ENCODE measurements at places on chromosomes 16 and 17.

DNA sequence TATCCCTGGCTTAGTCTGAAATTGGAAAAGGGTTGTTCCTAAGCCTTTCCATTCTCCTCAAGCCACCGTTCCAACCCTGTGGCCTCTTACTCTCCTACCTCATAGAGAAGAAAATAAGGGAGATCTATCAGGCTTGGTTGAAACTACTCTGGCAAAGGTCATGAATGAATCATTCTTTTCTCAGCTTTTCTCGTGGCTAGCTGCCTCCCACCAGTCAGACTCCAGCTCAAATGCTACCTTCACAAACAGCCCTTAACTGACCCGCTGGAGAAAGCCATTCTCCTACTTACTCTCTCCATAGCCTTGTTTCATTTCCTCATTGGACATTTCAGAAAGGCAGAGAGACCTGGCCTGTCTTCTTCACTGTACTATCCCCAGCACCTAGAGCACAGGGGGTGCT, 8.9 kb downstream of the MYH10 start:
- peak; percentile 28 for DNase-seq

GRCh38 chr17:7922269-7922844, 6.3 kb upstream of the RNF227 start:
- DNase-seq: no peak

GRCh38 chr16:30096862-30097563, 1.0 kb upstream of the YPEL3 start:
- no peak for DNase-seq

- no peak for DNase-seq
These were observed 372.3 kb upstream of the MON1B start for GRCh38 chr16:76818606-76819181.

DNA sequence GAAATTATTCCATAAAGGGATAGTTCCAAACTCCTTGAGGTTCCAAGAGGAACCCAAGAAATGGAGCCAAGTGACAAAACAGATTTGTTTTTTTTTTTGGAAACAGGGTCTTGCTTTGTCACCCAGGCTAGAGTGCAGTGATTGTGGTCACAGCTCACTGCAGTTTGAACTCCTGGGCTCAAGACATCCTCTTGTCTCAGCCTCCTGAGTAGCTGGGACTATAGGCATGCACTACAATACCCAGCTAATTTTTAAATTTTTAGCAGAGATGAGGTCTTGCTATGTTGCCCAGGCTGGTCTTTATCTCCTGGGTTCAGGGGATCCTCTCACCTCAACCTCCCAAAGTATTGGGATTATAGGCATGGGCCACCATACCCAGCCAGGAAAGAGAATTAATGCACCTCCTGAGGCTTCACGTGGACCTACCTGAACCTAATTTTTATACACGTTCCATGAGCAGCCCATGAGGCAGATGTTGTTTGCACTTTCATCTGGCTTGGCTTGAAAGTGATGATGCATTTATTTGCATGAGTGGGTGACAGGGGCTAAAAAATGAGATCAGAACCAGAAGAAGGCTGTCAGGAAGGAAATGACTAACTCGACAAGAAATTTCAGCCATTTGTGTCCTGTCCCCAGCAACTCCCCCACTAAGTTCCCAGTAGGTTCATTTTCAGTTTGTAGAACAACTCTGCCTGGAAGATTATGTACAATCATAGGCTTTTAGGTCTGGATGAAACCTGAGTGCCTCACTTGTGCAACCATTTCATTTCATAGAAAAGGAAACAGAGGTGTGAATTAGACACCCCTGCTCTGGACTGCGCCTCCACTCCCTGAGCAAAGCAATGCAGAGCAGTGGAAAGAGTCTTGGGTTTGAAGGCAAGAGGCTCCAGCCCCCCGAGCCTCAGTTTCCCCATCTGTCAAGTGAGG, 10.3 kb upstream of the IRF8 start:
- peak; percentile 79 for DNase-seq

DNA sequence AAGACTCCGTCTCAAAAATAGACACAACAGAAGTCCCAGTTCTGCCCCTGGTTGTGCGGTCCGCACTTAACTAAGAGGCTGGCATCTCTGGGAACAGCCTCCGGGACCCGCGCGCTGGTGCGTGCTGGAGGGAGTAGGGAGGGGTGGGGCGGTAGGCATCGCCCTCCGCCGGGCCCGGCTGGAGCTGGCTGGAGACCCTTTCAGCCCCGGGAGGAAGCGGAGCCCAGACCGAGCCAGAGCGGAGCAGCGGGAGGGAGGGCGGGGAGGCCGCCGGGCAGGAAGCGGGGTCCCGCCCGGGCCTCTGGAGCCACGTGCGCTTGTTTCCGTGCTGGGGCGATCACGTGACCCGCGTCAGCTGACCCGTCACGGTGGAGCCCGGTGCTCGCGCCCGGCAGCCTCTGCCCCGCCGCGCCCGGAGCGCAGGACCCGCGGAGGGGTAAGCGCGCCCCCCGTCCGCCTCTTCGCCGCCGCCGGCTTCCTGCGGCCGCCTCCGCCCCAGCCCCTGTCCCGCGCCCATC, at the start of gene WDR81:
Gene WDR81 (plus strand): TSS at position 354 of the 518 bp plus-strand sequence. CDS start 256 bp downstream, outside the sequence.
- DNase-seq: peak; percentile 47

GRCh38 chr17:29322363-29322762, 28.4 kb upstream of the NUFIP2 start:
- no peak for DNase-seq

GRCh38 chr16:2610781-2611498, 71.4 kb upstream of the KCTD5 start:
- no peak for DNase-seq

DNA sequence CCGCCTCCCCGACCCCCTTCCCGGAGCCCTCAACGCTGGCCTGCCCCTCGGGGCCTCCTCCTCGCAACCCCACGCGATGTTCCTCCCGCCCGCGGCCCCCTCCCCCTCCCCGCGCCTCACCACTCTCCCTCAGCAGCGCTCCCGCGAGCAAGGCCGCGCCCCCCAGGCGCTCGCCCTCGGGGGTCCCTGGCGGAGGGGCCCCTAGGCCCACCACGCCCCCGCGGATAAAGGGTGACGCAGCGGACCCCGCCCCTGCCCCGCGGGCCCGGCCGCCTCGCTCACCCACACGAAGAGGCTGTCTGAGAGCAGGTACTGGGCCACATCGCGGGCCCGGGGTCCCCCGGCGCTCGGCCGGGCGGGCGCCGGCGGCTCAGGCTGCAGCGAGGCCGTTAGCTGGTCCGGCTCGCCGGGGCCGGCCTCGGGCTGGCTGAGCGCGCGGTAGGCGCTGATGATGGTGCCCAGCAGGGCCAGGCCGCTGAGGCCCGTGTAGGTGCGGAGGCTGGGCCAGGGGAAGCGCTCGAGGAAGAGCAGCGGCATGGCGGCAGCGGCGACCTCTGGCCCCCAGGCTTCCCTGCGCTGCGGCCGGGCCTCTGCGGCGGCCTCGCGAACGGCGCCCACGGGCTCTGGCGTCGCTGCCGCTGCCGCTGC, 430 bp downstream of the AMFR start:
- DNase-seq: no peak

GRCh38 chr16:27383556-27384243, 18.3 kb upstream of the IL21R start:
- no peak for DNase-seq

DNA sequence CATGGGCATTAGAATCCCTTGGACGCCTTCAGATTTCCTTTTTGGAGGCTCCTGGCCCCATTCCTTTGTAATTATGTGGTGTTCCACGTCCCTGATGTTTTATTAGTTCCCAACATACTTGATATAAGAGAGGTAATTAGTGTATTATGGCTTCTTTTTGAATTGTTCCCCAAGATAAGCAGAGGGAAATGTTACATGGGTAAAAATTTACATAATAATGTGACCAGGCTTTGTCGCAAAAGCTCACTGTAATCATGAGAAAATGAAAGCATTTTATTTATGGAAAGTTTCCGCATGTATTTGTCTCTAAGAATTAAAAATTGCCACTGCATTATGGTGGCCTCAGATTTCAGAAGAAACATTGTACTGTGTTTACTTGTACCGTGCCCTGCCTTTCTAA, 177.8 kb downstream of the PRKCA start:
- DNase-seq: no peak

- DNase-seq: no peak
These were observed 148.8 kb upstream of the CORO6 start for GRCh38 chr17:29771546-29771945.

DNA sequence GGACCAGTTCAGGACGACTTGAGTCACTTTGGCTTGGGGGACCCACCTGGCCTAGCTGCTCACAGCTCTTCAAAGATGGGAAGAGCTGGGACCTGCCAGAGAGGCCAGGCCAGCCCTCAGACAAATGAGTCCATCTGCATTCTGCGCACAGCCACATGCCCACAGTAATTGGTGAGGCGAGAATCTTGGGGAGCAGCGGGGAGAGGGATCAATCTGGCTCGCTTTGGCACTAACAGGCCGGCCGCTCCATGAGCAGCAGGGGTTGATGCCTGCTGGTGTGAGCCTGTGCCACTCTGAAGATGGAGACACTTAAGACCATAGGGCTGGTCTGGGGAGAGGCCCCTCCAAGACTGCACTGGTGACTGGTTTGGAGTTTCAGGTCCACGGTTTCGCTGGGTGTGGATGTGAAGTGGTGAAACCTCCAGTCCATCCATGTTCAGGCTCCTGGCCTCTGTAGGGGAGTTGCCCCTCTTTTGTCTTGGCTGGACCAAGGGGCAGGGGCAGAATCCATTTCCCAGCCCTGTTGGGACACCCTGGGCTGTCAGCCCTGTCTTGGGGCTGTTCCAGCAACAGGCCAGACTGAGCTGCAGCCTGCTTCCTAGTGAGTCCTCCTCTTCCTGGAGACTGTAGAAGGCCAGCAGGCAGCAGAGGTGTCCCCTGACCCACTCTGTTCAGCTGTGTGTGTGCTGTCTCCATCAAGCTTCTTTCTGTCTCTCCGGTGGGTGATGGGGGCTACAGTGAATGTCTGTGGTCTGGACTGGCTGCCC, 7.3 kb downstream of the CTRL start:
- no peak for DNase-seq

DNA sequence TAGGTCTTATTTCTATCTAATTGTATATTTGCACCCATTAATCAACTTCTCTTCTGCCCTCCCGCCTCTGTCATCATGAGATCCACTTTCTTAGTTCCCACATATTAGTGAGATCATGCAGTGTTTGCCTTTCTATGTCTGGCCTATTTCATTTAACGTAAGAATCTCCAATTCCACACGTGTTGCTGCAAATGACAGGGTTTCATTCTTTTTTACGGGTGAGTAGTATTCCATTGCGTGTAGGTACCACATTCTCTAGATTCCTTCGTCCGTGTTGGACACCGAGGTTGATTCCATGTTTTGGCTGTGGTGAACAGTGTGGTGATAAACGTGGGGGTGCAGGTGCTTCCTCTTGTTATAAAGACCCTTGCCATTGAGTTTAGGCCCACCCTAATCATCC, 64.7 kb upstream of the GSE1 start:
- no peak for DNase-seq

GRCh38 chr17:79721993-79722671, 8.6 kb upstream of the ENPP7 start:
- no peak for DNase-seq

DNA sequence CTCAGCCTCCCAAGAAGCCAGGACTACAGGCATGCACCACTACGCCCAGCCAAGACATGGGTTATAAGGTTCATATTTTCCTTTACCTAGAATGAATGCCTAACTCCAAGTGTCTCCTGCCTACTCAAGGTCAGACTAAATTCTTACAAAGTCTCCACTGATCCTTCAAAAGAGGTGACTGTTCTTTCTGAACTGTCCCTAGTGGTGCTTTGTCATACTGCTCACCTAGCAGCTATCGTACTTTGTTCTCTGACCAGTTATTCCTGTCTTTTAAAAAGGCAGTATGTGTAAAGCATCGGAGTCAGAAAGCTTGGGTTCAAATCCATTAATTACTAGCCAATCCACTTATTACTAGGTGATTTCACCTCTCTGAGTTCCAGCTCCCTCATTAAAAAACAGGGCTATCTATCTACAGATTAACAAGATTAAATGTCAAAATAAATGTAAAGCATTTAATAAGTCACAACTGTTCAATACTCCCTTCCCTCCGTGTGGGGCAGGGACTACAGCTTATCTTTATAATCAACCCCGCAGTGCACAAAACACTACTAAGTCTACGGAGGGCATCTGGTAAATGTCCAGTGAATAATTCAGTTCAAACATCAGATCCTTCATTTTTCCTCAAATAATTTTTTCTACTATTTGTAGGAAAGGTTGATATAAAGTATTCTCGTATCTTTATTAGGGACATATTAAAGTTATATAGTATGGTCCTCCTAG, 20.0 kb upstream of the ITGA2B start:
- no peak for DNase-seq

GRCh38 chr17:36846410-36847292, 90.6 kb upstream of the LHX1 start:
- no peak for DNase-seq

DNA sequence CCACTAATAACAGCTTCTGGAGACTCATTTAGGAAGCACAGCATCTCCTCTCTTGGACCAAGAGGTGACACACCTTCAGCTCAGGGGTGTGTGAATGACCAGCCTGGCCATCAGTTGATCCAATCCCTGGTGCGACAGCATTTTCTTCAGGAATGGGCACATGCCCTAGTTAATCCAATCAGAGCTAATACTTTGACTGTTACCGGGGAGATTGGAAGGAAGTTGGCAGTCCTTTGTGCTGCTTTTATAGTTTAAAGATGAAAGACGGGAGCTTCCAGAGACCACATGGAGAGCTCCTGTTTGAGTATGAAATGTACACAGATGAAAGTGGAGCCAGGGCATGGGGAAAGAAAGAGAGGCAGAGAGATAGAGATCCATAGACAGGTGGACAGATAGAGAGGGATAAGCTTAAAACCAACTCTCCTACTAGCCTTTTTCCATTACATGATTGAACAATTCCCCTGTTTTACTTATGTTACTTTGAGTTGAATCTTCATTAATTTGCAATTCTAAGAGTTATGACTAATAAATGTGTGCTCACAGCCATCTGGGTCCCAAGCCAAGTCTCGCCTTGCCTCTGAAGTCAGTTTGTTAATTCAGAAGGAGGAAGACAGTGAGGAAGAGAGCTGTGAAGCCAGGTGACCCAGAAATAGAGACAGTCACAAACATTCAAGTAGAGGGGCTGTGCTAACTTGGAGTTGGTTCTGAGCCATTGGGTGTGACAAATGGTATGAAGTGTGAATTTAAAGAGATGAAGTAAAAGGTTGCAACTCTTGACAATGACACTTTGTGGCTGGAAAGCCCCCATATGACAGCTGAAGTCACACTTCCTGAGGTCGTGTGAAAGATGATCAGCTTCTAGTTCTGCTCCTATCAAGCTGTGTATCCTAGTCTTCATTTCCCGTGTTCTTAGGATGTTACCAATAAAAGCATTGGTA, 120.0 kb upstream of the GOT2 start:
- no peak for DNase-seq

Measured in kidney glomerular epithelial cell (primary cell).